ENCODE measurements at places on chromosomes 2 and 18. TPM values are rescaled to one million over a fixed set of nuclear protein-coding genes. Genes with fewer than 3 reads are reported as not detected.

- DNase-seq = peak; percentile 22
Observed at GRCh38 chr2:197358931-197359330, 48.4 kb upstream of the ANKRD44 start.

DNA sequence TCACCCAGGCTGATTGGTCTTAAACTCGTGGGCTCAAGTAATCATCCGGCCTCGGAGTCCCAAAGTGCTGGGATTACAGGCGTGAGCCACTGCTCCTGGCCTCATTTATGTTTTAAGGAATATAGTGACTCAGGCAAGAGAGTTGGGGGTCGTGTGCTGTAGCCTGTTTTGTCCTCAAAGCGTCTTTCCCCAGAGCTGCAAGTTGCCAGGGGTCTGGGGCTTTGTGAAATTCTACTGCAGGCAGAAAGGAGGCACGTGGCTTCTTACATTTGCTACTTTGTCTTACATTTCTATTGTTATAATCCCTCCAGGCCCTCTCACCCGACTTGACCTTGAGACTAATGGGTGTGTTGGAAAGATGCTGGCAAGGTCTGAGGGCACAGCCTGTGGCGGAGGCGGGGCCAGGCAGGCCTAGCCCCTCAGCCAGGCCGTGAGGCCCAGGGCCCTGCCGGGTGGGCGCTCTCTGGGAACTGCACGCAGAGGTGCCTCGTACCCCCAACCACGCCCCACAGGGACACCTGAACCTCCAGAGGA is 85.8 kb upstream of the NDUFV2 start:
- no peak for DNase-seq

DNA sequence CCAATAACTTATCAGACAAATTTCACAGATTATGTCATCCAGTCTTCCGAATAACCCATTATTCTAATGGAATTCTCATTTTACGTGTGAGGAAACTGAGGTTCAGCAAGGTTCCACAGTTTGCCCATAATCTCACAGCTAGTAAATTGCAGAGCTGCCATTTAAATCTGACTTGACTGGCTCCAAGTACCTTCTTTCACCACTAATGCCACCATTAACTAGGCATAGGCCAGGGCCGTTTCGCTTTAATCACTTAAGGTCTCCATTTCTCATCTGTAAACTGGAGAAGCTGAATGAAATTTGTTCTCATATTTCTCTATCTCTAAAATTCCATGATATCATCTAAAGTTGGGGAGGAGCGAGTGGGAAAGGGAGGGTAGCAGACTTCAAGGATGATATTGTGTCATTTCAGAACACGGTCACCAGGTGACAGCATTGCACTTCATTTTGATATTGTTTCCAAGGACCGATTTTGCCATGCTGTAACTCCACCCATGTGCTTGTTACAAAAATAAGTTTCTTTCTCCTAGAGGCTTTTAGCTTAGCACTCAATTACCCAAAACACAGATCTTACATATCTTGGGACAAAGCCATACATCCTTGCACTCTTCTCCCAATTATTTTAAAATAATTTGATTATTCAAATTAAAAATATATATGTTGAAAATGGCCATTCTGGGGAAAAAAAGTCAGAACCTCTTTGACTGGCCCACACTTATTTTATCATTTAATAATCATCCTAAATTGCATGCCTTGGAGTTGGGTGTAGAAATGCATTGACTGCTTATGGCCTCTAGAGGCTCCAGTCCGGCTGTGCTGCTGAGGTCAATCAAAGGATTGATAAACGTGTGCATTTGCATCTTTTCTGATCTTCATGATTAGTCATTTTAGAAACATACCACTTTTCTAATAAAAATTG is 123.8 kb downstream of the AKAIN1 start:
- no peak for DNase-seq

- DNase-seq = peak; percentile 16
Observed at GRCh38 chr18:68219872-68220271, 495.0 kb downstream of the TMX3 start.

GRCh38 chr2:54629390-54629789 is 94.1 kb upstream of the EML6 start:
- DNase-seq = no peak

DNA sequence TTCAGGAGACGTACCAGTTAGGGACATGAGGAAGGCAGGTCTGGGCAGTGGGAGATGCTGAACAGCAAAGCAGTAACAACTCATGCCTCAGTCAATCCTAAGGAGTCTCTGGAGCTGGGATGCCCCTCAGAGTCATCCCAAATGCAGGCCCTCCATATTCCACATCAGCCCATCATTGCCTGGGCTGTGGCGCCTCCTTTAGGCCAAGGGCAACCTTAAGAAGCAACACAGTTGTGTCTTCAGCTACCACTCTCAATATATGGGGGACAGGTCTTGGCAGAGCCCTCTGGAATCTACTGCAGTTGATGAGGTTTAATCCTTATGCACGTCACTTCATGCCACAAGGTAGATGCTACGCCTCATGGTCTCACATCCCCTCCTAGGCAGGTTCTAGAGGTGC is 682.0 kb upstream of the RAB6C start:
- no peak for DNase-seq

GRCh38 chr2:116809109-116809508 is 1005.4 kb upstream of the DDX18 start:
- DNase-seq = no peak

DNA sequence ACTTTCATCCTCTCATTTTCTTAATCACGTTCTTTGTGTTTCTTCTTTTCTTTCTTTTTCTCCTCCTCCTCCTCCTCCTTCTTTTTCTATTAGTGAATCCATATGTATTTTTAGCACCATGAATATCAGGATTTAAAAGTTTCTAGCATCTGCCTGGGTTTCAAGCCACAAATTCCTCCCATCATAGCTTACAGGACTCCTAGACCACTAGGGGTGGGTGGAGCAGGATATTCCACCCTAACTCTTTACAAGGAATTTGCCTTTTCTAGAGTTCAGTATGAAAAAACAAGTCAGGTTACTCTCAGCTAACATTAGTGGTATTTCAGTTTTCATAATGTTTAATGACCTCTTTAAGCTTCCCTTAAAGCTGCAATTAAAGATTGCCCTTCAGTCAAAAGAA is 19.1 kb upstream of the LRRTM1 start:
- DNase-seq = no peak

DNA sequence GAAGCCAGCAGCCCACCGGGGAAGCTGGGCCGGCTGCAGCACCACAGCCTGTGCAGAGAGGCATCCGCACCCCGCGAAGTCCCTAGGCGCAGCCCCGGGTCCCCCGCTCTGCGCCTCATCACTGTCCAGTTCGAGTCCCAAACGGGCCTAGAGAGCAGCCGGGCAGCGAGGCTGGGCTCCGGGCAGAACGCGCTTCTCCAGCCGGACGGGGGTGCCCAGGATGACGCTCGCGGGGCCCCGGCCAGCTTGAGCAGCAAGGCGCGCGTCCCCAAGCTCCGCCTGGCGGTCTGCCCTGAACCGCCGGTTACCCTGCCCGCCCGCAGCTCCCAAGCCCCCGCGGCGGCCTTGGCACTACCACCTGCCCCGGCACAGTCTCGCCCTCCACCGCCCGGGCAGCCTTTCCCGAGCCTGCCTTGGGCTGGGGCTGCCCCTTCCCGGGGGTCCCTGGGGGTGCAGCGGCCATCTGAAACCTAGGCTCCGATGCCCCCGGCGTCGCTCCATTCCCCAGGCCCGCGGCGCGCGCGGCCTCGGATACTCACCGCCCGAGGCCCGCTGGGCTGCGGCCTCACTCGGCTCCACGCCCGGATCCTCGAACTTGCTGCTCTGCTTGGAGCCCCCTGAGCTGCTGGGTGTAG is 591 bp downstream of the SLC16A14 start:
- DNase-seq = peak; percentile 24

DNA sequence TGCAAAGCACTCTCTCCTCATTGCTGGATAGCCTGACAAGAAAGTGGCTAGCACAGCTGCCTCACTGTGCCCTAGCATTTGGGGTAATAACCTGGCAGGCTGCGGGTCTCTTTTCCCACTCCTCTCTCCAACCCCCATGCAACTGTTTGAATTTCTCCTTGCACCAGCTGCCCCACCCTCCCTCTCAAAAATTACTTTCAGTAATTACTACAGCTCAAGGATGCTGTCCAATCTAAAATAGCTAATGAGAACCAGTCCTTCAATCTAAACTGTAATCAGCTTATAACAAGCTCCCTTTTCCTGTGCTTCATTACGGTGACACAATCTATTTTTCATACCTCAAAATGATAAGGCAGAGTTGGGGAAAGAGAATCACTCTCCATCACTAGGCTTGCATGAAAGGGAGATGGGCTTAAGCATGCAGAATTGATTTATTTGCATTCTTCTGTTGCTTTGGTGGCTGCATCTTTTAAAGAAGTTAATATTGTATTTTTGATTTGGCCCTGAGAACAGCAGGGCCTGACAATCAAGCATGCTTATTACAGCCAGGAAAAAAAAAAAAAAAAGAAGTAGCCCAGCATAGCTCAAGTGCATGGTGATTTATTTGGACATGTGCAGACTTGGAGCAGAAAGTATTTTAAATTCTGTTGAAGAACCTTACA is 881.8 kb downstream of the SLC4A3 start:
- DNase-seq = no peak

GRCh38 chr2:201966691-201967438 is 66.8 kb upstream of the FZD7 start:
- no peak for DNase-seq

GRCh38 chr2:60958361-60958760 is 59.2 kb upstream of the PEX13 start:
- no peak for DNase-seq

GRCh38 chr2:192307530-192307929 is 112.8 kb upstream of the TMEFF2 start:
- peak; percentile 20 for DNase-seq

- DNase-seq = no peak
Observed at GRCh38 chr2:134583462-134583861, 135.3 kb downstream of the TMEM163 start.

GRCh38 chr18:69208545-69208944 is 192.1 kb upstream of the DOK6 start:
- no peak for DNase-seq

GRCh38 chr2:51782921-51783765 is 751.2 kb upstream of the NRXN1 start:
- DNase-seq = peak; percentile 46

DNA sequence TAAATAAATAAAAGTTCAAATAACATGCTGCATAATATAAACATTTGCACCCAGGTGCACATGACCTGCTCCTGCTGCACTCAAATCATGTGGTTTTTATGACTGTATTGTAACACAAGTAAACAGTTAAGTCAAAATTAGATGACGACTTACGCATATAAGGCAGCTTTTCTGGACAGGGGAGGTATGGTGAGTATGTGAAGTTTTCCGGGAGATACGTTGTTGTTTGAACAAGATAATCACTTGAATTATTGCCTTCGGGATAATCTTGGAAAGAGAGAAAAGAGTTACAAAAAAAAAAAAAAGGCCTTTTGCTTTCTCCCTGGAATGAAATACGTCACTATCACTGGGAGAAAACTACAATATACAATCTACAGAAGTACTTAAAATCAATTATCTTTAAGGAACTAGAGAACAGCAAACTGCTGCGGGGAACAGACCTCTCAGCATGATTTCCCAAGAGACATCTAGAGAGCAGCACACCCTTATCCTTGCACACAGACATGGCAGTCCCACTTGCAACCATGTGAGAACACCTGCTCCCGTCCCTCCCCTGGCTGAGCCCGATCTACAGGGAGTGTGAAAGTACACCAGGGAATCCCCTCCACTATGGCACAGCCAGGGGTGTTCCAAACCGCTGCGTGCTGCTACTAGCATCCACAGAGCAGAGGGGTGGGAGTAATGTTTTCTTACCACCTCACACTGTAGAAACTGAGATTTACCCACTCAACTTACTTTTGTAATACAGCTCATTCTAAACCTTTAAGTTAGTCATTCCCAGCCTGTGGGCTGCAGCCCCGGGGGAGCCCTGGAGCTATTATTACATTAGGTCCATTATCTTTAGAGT is 26.3 kb downstream of the B4GALT6 start:
- no peak for DNase-seq

UGT1A5 gene
- not detected for total RNA-seq

GEN1 gene
- 30.8 TPM for total RNA-seq

LINC00305 gene
- not detected for total RNA-seq

LOXL3 gene
- total RNA-seq = 11.7 TPM

SMARCAL1 gene
- total RNA-seq = 16.2 TPM

NEDD4L gene
- 18.1 TPM for total RNA-seq
